Activated naive CD4-positive, alpha-beta T cell (primary cell): ENCODE measurements at places on chromosomes 5 and 9.

DNA sequence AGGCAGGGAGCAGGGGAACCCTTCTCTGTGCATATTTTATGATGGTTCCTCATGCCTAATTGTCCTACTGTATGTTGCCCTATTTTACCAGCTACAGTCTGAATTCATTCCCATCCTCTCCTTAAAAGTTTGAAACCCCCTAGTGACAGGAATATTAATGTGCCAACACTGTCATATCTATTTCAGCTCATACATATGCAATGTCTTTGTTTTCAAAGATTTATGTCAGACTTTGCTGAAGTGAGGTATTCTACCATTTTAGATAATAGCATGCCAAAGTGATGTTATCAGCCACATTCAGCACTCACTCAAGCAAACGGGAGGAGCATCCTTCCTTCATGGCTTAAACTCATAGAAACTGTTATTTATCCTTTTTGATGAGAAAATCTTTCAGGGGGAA, 696.5 kb downstream of the NR2F1-AS1 start:
- DNase-seq, result no peak

- no peak for DNase-seq
Observed at GRCh38 chr5:135883441-135883840, 12.2 kb downstream of the IL9 start.

DNA sequence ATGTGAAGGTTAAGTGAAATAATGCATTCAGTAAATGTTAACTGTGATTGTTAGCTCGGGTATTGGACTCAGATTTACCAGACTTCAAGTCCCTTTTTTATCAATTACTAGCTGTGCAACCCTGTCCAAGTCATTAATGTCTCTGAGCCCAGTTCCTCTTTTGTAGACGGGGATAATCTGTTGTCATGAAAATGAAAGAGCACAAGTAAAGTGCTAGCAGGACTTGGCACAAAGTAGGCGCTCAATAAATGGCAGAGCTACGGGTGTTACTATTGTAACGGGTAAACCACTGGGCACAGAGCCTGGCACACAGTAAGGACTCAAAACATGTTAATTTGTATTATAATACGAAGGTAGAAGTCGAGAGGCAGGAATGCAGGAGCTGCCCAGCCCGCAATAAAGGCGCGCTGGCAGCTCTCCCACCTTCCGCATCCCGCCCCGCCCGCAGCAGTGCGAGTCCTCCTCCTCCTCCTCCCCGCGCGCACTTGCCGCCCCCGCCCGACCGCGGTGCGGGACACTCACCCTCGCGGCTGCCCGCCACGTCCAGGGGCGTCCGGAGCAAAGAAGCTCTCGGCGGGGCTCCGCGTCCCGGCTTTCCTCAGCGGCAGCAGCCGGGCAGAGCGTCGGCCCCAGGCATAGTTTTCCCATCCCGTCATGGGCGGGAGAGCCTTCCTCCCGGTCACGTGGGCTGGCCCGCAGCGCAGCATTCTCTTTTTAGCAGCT, at the start of gene C1QTNF2:
Gene C1QTNF2 (minus strand): TSS at position 637 of the 723 bp plus-strand sequence. CDS start 15,615 bp downstream, outside the sequence.
- no peak for DNase-seq

DNA sequence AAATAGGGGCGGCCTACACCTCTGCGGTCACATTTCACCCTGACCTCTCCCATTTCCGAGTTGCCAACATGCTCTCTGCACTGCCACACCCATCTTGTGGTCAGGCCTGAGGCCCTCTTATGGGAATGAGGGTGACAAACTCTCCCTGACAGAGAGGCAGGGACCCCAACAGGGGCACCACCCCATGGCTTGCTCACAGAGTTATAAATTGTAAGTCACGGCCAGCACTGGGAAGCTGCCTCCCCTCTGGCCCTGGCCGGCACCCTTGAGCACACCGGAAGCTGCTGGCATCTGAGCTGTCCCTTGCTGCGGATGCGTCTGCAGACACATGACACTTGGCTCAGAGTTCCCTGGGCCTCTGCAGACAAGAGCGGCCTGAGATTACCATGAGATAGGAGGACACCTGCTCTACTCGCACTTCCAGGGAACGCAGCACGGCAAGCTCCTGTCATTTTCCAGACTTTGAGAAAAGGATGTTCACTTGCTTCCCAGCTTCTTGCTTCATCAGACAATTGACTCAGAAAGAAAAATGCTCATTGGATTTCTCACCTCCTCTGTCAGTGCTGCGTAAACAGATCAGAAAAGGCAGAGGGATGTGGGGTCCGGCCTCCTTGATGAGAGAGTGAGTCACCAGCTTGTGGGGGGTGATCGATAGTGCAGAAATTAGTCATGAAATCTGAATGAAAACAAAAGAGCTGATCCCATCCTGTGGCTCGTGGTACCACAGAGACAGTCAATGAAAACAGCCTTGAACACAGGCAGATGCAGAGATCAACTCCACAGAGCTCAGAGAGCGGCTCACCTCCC, 269.8 kb downstream of the SYK start:
- no peak for DNase-seq

DNA sequence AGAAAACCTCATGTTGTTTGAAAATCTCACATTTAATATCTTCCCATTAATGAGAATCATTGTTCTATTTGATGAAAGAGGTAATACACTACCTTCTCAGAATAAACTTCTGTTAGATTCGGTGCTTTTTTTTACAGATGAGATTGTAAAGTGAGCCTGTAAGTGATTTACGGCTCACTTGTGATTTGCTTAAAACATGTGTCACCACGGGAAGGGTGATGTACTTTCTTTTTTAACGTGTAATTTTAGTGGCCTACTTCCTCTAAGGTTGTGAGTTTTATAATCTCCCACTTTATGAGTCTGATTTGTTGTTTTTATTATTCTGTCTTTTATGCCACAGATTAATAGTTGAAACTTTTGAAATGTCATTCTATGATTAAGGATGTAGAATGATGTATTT, 15.9 kb downstream of the ANXA1 start:
- no peak for DNase-seq

DNA sequence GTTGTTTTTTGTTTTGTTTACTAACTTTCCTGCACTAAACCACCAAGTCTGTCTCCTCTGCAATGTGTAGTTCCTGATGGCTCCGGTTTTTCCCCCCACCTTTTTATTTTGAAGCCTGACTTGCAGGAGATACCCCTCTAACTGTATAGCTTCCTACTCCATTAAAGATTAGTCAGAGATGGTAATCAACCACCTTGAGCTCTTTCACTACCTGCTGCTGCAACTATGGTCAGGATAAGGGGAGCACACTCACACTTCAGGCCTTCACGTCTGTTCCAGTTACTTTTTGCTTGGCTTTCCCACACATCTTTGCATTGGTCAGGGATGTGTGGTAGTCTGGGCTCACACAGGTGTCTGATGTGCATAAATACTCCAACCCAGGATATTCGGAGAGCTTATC, 63.4 kb downstream of the NR6A1 start:
- DNase-seq, result no peak
